Stimulated activated CD8-positive, alpha-beta memory T cell treated with anti-CD3 and anti-CD28 coated beads, Interleukin-15, amount 100 ng/mL, for 48 hours (primary cell): ENCODE measurements at places on chromosomes 6 and 20.
A peak's percentile ranks its signal among the peaks of the same experiment; 100 is the strongest.

- DNase-seq, result no peak
These were observed 8.5 kb downstream of the IYD start for GRCh38 chr6:150377211-150377781.

DNA sequence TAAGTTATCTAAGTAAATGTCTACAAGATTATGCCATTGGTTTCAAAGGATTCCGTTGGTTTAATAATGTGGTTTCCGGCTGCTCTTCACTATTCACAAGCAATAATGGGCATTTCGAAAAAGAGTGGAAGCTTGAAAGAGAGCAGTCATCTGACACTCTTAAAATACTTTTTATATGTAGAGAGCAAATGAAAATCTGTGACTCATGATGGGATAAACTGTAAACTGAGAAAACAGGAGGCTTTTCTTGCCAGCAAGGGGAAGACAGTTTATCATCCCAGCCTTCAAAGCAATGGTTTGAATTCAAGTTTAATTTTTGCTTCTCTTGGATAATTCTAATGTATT lies 145.7 kb downstream of the KHDC1L start:
- DNase-seq, result no peak

- DNase-seq, result no peak
These were observed 44.3 kb downstream of the TRERF1 start for GRCh38 chr6:42407379-42407778.

DNA sequence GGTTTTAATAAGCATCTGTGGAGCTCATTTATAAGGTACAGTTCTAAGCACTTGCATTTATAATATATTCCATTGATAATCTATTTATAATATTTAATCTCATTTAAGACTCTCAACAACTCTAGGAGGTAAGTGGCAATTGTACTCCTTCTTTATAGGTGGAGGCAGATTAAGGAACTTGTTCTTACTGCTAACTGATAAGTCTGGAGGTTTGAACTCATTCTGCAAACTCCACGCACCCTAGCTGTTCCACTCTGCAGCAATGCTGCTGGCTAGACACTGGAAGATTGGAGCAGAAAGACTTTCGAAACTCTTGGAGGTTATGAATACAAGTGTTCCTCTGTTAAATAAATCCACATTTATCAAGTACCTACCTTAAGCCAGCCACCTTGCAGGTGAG lies 793 bp upstream of the HDAC2 start:
- no peak for DNase-seq

DNA sequence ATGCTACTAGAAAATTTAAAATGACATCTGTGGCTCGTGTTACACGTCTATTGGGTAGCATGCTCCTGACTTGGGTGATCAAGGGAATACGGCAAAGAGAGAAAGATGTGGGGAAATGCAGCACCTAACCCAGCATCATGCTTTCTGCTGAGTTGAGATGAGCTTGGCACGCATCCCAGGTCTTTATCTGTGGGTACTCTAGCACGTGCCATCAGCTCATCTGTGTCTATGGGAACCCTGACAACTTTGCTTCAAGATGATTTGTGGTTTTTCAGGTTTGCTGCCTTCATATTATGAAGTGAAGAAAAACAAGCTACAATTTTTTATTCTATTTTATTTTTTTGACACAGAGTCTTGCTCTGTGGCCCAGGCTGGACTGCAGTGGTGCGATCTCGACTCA lies 21.0 kb downstream of the RNASET2 start:
- DNase-seq, result no peak

- no peak for DNase-seq
These were observed 455.3 kb downstream of the EPM2A start for GRCh38 chr6:145279993-145280392.

GRCh38 chr6:2542101-2542857 lies 208.4 kb downstream of the MYLK4 start:
- no peak for DNase-seq

DNA sequence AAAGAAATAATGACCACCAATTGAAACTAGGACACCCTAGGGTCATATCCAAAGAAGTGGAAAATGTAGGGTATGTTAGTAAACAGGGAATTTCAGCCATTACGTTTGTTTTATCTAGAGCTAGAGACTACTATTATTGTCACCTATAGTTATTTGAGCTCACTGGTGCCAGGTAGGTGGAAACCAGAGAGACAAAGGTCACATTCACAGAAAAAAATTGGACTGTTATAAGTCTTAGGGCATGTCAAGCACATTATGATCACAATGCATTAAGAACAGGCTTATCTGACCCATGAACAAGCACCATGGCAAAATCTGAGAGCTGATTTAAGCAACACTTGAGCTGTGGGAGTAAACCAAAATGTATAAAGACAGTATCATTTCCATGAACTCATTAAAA lies 530.1 kb upstream of the CITED2 start:
- DNase-seq, result no peak

DNA sequence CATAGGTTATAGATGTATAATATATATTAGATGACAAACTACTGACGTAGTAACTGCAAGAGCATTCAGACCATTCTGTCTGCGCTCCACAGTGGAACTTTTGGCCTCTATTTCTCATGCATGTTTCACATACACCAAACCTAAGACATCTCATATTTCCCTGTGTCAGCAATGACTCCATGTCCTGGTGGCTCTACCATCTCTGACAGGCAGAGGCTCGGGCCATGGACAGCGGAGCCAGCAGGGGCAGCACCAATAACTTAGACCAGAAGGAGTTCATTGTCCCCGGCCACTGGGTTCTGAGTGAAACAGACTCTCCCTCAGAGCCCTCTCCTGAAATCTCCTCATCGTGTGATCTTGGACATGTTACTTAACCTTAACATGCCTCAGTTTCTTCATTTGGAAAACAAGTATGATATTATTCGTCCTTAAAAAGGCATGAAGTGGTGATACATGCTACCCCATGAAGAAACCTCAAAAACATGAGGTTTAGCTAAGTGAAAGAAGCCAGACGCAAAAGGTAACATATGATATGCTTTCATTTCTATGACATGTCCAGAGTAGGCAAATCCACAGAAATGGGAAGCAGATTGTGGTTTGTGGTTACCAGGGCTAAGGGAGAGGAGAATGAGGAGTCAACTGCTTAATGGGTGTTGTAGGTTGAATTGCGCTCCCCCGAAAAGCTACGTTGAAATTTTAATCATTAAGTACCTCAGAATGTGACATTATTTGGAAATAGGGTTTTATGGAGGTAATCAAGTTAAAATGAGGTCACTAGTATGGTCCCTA lies 564.0 kb upstream of the JARID2 start:
- DNase-seq, result no peak

DNA sequence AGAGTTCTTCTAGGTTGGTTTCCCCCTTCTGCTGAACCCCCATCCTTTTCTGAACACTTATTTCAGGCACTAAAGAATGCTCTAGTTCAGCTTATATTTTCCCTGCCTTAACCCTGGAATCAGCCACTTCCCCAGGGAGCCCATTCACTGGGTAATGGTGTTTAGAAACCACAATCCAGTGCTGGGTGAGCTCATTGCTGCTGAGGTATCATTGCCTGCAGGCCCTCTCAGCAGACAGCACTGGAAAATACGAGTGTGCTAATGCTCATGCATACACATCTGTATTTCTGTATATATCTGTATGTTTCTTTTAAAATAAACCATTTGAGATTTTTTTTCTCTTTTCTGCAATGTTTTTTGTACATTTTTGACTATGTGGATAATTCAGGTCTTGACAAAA lies 27.0 kb downstream of the OSBPL2 start:
- DNase-seq, result no peak

GRCh38 chr6:42224222-42225028 lies 6.8 kb upstream of the MRPS10 start:
- DNase-seq, result peak; percentile 4

DNA sequence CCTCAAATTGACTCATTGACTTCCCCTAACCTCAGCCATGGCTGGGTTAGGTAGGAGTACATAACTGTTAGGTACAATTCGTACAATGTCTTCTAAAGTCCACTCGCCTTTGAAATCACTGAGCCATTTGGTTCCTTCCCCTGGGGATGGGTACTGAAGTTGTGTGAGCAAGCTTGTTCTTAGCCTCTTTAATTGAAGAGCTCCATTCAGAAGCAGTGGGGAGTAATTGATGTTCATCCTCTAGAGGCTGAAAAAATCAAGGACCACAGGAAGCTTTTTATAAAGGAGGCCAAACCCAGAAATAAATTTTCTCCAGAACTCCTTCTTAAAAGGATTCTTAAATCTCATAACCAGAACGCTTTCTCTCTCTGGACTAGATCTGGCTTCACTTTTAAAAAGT lies 60.6 kb downstream of the ANKS1A start:
- no peak for DNase-seq

DNA sequence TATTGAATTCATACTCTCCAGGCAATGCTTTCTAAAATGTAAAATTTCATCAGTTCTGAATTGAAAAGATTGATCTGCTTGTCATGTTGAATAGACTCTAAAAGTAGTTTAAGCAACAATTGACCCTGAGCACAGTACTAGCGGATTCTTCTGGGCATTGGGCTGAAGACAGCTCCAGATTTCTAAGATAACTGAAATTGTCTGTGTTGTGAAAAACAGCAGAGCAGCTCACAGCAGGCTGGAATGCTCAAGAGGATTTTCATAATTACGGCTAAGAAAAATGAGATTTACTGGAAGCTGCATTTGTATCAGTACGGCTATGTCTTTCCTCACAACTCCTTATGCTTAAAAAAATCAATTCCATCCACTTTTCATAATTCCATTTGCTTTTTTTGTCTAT lies 373.7 kb downstream of the HACE1 start:
- no peak for DNase-seq

GRCh38 chr20:47680804-47681529 lies 104.3 kb downstream of the SULF2 start:
- DNase-seq, result no peak

DNA sequence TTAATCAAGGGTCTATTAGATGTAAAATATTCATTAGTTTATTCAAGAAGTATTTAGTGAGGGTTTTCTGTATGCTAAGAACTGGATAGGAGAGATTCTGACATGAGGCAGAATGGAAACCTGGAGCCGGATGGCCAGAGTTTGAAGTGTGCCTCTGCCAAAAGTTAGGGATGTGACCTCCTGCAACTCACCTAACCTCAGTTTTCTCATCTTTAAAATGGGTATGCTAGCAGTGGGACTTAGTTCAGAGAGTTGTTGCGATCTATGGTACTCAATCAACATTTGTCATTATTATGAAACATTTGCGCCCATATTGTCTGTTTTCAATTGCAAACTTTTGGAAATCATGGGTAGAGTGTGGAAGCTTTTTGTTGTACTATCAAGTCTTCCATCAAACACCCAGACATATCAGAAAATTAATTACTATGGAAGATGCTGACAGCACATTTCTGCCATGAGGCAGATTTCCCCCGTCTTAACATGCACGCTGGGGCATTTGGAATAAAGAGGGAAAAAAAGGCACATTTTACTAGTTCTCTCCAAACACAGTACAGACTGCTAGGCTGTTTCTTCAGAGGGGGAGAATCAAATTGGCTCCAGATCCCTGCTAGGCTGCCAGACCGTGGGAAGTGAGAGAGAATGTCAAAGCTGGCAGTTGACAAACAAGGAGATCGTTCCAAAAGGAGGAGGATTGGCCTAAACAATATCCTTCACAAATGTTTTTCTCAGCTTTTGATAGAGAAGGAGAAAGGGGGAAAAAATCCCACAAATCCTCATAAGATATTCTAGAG lies 205.3 kb upstream of the TSHZ2 start:
- no peak for DNase-seq

DNA sequence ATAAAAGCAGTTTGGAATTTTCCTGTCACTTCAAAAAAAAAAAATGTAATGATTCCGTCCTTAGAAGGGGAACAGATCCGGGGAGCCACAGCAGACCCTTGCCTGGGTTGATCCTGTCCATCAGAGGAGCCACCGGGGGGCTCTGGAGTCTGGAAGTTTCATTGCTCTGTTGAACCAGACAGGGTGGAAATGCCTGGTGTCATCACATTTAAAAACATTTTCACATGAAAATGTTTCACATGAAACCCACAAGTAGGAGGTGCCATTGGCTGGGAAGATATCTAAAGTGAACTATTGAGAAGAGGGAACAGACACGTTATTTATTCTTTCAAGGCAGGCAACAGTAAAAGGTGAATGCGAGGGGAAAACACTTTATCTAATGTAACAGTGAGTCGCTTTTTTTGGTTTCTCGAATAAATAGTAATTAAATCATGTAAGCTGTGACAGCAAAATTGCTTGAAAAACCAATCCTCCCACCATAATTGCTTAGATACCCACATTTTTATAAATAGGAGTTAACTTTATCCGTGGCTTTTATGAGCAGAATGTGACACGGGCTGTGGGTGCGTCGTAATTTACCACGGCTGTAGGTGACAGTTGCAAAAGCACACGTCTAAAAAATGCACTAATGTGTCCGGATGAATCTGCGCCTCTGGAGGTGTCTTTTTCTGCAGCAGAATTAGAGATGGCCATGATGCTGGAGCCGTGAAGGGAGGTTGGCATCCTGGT lies 323.4 kb downstream of the TAF4 start:
- DNase-seq, result no peak

DNA sequence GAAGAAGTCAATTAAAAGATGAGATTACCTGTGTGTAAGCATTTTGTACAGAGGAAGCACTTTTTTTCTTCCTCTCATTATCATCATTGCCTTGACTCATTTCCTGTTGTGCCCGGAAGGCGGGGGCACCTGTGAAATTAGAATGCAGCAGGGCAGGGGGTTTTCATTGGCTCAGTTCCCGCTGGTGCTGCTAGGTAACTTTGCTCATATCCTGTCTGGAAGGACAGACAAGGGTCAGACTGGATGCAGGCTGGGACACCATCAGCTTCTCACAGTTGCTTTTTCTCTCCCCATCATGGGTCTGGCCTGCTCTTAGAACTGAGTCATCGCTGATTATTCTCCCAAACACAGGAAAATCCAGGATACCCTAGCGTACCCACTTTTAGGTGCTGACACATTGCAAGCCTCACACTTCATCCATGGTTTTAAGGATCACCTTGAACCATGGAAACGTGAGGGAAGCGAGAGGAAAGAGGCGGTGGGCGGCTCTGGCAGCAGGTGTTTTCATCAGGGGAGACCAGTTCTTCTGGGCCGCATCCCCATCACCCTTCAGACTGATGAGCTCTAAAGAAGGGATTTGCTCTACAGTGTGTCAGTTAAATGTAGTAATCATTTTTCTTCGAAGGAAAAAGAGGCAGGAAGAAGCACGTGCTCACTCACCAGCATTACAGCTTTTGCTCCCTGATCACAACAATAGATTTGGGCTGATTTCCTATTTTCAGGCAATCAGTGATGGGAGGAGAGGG lies 195.7 kb upstream of the SASH1 start:
- DNase-seq, result peak; percentile 32

- DNase-seq, result no peak
These were observed 249.2 kb downstream of the CDC5L start for GRCh38 chr6:44636561-44637248.

- no peak for DNase-seq
These were observed 545.6 kb downstream of the C6orf118 start for GRCh38 chr6:164763788-164764187.
